ENCODE measurements at places on chromosomes 1 and 21. TPM values are rescaled to one million over a fixed set of nuclear protein-coding genes. Genes with fewer than 3 reads are reported as not detected.

- DNase-seq: no peak
Measured at GRCh38 chr1:178530502-178530901, 17.6 kb downstream of the TEX35 start.

DNA sequence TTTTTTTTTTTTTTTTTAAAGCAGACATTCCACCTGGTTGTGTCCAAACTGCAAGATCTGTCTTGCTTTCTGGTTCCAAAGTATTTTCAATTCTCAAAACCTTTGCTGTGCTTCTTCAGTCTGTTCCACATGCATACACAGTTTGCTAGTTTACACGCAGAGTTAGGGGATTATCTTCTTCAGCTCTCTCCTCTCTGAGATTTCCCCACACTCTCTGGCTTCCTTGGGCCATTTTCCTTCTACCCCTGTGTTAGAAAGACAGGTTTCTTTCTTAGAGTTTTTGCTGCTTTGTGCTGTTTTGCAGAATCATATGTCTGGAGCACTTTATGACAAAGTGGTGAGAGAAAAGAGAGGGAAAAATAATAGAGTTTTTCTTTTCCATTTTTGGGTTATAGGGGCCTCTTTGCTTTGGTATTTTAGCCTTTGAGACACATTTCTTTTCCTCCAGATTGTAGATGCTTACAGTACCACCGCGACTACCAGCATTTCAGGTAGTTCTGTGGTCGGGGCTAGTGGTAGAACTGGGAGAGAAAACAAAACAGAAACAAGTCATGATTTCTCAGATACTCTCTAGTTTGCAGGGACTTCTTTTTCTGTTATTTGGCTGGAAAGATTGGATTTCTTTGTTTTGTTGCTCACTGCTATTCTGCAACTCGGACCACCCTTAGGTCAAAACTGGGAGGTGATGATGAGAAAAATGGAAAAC lies 66.3 kb downstream of the RABGAP1L start:
- DNase-seq: no peak

- DNase-seq: no peak
Measured at GRCh38 chr1:160829766-160830165, 32.9 kb downstream of the CD244 start.

DNA sequence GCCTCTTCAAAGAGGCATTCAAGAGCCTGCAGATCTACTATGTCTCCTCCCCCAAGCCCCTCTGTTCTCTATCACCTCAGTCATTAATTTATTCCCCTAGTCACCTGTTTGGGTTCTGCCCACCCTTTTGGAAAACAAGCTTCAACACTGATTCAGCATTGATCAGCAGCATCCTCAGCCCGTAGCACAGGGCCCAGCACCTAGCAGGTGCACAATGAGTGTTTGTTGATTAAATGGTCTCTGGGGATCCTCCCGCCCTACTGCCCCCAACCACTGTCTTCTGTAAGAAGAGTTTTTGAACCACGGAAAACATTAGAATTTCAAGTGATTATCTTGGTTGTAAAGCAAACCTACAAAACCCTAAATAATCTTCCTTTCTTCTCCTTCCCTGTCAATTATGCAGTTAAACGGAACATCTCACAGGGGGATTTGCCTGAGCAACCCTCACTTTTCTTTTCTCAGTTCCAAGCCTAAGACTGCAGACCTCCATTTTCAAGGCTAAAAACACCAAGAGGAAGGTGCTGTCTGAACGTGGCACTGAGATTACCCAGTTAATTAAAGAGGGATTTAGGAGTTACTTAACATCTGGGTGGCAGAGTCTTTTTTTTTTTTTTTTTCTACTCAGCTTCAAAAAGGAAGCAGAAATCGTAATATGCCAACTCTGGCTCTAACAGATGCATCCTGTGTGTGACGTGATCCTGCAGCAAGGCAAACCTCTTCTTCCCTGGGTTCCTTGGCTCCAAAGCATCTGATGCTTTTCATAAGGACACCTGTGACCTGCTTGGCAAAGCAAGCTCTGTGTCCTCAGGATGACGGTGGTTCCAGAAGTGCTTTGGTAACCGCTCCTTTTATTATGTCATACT lies 163.0 kb downstream of the KAZN start:
- DNase-seq: no peak

- no peak for DNase-seq
Measured at GRCh38 chr1:37999430-38000232, 5.7 kb downstream of the FHL3 start.

DNA sequence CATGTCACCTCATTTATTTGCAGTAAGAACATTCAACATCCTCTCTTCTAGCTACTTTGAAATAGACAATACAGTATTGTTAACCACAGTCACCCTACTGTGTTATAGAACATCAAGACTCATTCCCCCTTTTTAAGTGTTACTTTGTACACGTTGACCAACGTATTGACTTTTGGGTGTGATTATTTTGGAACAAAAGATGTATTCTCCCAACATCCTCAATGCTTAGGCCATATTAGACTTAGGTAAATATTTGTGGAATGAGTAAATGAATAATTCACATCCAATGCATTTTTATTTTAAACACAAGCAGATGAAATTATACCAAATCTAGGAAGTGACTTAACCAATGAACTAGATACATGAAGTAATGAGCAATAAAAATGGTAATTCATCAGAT lies 296.6 kb downstream of the CHRM3 start:
- no peak for DNase-seq

GRCh38 chr1:211762206-211762605 lies 68.4 kb downstream of the LPGAT1 start:
- no peak for DNase-seq

The BATF3 gene
- polyA plus RNA-seq: 1.3 TPM

The KCNK2 gene
- 2.5 TPM for polyA plus RNA-seq

The OR14I1 gene
- polyA plus RNA-seq: not detected

The TNFRSF25 gene
- 10.4 TPM for polyA plus RNA-seq

The MCOLN2 gene
- 0.16 TPM for polyA plus RNA-seq
